ENCODE measurements at places on chromosomes 2 and 18.

- peak; percentile 8 for DNase-seq
Observed at GRCh38 chr2:12725233-12726187, 8.8 kb downstream of the TRIB2 start.

- no peak for DNase-seq
Observed at GRCh38 chr18:25190472-25190871, 161.5 kb downstream of the ZNF521 start.

DNA sequence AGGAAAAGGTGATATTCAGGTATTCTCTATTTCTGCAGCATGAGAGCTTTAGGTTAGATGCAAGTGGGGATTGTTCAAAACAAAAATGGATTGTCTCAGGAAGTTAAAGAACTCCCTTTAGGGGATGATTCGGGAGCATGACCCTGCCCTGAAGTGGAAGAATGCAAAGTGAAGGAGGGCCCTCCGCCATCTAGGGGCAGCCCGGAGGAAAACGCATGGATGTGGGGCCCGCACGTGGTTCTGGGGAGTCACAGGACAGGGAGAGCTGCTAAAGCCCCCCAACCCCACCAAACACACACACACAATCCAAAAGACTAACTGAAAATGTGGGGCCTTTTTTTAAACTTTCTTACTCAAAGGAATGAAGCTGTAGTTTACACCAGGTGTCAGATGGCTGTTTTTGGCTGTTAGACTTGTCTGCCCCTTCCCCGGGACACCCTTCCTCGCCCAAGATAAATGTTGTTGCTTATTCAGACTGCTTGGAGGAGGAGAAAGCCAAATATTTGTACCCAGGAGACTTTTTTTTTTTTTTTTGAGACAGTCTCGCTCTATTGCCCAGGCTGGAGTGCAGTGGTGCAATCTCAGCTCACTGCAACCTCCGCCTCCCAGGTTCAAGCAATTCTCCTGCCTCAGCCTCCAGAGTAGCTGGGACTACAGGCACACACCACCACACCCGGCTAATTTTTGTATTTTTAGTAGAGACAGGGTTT, 78.8 kb downstream of the HNRNPLL start:
- no peak for DNase-seq

DNA sequence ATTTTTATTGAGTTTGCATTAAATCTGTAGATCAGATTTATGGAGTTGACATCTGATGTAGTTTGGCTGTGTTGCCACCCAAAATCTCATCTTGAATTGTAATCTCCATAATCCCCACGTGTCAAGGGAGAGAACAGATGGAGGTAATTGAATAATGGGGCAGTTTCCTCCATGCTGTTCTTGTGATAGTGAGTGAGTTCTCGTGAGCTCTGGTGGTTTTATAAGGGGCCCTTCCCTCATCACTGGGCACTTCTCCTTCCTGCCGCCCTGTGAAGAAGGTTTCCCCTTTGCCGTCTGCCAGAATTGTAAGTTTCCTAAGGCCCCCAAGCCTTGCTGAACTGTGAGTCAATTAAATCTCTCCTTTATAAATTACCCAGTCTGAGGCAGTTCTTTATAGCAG, 32.2 kb downstream of the ZC3H15 start:
- DNase-seq, result no peak

GRCh38 chr2:241399941-241400922, 44.1 kb downstream of the FARP2 start:
- DNase-seq, result peak; percentile 30

DNA sequence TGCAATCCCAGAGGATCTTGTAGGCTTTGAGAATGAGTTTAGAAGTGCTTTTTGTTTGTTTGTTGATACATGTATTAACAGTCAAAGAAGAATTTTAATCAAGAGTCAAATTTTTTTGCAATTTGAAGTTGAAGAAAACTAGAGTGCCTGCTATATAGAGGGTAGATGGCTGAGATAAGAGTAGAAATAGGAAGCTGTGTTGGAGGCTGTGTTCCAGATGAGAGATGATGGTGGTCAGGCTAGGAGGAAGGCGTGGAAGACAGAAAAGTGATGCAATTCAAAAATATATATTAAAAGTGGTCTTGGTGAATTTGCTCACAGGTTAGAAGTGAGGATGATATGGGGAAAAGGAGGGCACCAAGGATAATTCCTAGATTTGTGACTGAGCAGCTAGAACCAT, 978.3 kb downstream of the BCL11A start:
- no peak for DNase-seq

DNA sequence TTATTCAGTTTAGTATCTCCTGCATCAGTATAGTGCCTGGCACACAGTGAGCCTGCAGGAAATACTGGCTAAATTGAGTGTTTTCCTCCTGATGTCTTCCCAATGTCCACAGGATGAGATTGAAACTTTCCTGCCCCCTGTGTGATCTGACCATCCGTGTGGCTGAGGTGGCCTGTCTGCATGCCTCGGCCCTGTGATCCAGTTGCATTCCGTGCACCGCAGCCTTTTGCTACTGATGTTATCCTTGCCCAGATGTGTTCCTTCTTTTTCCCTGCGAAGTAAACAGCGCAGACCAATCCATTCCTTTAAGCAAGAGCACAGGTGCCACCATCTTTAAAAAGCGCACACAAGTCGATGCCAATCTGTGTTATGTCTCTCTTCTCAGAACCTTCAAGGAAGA, 462.6 kb downstream of the PTPRM start:
- DNase-seq, result no peak

- no peak for DNase-seq
Observed at GRCh38 chr2:9738535-9739496, 104.5 kb upstream of the TAF1B start.

- no peak for DNase-seq
Observed at GRCh38 chr2:44448860-44449527, 87.2 kb downstream of the CAMKMT start.

DNA sequence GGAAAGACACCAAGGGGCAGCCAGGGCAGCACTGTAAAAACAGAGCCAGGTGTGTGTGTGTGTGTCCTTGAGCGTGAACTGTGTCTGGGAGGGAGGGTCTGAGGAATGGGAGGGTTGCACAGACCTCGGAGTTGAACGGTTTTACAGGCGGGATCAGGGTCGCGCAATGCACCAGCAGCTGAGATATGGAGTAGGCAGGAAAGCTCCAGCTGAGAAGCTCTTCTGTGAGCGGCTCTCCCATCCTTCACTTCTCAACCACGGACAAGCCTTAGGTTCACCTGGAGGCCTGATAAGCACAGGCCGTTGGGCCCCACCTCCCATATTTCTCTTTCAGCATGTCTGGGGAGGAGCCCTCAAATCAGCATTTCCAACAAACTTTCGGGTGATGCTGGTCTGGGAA, 12.1 kb downstream of the SERTAD2 start:
- DNase-seq, result no peak

DNA sequence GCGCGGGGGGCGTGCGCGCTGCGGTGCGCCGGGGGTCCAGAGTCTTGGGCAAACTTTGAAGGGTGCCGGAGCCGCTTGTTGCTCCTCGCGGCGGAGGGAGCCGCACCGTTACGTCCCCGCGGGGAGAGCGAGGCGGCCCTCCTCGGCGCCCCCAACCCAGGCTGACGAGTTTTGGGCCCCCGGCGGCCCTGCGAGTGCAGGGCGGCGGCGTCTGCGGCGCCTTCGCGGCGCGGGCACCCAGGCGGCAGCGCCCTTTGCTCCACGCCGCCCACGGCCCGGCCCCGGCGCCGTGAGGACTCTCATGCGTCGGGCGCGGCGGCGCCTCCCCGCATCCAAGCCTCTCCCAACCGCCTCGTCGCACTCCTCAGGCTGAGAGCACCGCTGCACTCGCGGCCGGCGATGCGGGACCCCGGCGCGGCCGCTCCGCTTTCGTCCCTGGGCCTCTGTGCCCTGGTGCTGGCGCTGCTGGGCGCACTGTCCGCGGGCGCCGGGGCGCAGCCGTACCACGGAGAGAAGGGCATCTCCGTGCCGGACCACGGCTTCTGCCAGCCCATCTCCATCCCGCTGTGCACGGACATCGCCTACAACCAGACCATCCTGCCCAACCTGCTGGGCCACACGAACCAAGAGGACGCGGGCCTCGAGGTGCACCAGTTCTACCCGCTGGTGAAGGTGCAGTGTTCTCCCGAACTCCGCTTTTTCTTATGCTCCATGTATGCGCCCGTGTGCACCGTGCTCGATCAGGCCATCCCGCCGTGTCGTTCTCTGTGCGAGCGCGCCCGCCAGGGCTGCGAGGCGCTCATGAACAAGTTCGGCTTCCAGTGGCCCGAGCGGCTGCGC, 814 bp downstream of the FZD7 start:
- no peak for DNase-seq

DNA sequence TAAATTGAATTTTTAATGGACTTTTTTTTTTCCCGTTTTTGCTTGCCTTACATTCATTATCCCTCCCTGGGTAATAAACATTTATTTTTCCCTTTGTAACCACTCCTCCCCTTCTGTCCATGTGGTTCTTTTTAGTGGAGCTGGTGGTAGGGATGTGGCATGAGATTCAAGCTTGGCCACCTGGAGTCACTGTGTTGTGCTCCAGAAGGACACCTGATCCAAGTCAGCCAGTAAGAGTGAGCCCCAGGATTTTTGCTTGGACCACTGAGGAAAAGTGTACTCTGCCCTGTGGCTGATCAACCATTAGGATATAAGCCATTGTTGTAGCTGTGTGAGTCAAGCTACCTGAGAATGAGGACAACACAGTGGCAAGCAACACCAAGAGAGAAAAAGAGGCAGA, 11.1 kb upstream of the ACTR3 start:
- DNase-seq, result no peak

- no peak for DNase-seq
Observed at GRCh38 chr2:174350018-174350417, 15.3 kb downstream of the SP9 start.

DNA sequence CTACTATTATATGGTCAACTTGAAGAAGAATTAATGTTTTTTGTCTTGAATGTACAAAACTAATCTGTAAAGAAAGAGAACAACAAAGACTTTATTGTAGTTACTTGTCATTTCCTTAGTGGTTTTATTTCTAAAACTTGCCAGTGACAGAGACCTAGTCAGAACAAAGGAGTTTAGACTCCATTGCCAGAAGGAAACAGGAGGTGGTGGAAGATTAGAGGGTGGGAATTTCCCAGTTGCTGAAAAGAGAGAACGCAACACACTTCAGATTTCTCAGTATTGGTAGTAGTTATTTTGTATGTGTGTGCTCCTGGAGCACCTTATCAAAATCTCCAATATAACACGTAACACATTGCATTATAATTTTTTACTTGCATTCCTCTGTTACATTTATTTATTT, 81.4 kb downstream of the CDCA7 start:
- no peak for DNase-seq

DNA sequence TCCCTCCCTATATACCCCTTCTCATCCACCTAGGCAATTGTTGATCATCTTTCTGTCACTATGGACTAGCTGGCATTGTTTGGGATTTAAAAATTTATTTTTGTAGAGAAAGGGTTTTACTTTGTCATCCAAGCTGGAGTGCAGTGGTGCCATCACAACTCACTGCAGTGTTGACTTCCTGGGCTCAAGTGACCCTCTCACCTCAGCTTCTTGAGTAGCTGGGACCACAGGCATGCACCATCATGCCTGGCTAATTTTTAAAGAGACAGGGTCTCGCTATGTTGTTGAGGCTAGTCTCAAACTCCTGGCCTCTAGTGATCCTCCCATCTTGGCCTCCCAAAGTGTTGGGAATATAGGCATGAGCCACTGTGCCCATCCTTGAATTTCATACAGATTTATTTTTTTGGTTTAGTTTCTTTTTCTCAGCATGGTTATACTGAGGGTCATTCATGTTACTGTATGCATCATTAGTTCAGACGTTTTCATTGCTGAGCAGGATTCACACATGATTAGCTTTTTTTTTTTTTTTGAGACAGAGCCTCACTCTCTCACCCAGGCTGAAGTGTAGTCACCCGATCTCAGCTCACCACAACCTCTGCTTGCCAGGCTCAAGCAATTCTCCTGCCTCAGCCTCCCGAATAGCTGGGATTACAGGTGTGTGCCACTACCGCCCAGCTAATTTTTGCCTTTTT, 8.6 kb upstream of the PCARE start:
- DNase-seq, result no peak

DNA sequence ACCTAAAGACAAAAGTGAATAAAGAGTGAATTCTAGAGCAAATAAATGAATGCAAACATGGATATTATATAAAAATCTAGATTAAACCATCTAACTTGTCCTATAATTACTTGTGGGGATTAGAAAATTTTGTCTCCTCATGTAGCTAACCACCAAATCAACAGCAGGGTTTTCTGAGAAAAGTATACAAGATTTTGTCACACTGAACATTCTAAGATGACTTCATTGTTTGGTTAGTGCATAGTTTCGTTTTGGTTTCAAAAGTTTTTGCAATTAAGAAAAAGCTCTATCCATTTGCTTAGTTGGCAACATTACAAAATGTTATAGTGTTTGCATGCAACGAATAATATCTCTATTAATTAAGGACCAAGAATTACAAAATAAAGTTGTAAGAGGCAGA, 125.0 kb downstream of the LRP2 start:
- no peak for DNase-seq

DNA sequence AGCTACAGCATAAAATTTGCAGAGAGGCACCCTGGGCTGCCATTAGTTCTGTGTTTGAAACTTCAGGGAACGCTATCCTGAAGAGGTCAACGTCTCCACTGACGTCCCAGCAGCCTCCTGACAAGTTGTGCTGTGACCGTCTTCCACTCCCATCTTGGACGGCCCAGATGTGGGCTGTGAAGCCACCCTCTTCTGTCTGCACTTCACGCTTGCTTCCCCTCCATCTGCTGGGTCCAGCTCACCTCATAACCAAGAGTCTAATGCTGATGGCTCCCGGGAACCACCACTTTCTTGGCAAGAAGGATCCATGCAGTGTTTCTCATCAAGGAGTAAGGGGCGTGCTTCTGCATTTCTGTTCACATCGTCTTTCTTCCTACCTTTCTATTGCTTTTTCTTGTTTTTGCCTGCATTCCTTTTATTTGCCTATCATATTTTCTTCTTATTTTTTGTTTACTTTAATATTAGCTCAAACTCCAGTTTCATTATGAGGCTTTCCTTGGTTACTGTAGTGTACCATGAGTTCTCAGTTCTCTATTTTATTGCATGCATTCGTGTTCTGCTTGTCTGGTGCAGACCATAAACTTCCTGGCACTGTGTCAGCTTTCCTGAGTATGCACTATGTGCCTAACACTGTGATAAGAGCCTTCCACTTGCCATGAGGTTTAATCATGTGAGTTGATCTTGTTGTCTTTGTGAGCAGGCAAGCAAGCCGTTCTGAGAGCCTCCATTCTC, 631.8 kb upstream of the RAB6C start:
- DNase-seq, result no peak

GRCh38 chr18:77250926-77251729, 1.5 kb downstream of the GALR1 start:
- DNase-seq, result no peak

DNA sequence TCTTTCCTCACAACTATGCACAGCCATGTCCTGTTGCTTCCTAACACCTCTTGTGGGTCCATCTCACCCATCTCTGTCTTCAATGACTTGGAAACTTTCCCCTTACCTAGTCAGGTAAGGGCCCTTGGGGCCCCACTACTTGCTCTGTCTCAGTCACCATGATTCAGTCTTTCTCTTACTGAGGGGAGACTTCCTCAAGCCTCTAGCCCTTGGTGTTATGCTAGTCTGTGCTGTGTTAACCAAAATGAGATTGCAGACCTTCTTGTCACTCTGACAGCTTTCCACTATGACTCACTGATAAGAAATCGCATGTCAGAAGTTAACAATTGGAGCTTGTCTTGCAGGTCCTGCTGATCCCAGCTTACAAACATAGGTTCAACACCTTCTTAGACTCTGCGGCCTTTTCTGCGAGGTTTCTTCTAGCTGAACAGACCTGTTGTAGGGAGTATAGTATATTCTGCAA, 65.3 kb downstream of the WDR75 start:
- no peak for DNase-seq

GRCh38 chr2:238287737-238288649, at the start of gene PER2:
Gene PER2, minus strand, starts transcription at chr2:238288610. Its CDS starts 10,674 bp downstream, at chr2:238277936.
- DNase-seq, result peak; percentile 62

GRCh38 chr2:213147538-213147937, 3.9 kb downstream of the IKZF2 start:
- DNase-seq, result no peak

Data from NCI-H2029 (cell line).